Daoy (cell line): ENCODE measurements at places on chromosomes 7 and 10. TPM values are rescaled to one million over a fixed set of nuclear protein-coding genes. Genes with fewer than 3 reads are reported as not detected.

GRCh38 chr7:32250471-32251260 is 180.5 kb upstream of the PDE1C start:
- peak; percentile 20 for DNase-seq

GRCh38 chr7:66679633-66680244 is 51.1 kb downstream of the KCTD7 start:
- DNase-seq: no peak

DNA sequence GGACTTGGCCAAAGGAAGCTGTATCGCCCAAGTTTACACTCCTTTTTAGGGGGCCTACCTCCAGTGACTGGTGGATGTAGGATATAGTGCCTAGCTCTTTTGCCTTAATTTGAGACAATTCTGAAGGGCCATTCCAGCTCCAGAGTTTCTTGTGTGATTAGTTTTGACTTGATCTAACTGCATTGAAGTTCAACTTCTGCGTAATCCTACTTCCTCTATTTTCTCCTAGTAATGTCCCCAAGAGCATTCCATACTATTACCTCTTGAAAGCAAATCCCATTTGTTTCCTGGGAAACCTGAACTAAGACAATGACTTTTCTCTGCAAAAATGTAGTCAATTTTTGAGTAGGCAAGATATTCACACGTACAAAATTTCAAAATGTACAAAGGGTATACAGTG is 4.7 kb upstream of the H2AZ2 start:
- DNase-seq: no peak

DNA sequence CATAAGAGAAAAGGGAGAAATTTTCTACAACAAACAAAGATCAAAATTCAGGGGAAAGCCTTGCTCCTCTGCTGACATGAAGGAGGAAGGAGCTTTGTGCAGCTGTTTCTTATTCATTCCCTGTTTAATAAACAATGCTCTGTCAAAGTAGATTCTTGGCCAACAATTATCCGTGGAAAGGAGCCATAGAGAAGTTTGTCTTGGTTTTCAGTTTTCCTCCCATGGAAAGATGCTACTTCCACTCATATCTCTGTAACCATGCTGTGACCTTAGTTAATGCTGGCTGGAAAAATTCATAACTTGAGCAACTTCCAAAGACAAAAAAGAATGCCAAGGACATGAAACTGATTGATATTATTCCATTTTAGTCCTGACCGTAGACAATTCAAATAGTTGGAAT is 8.1 kb downstream of the DDC start:
- DNase-seq: no peak

- no peak for DNase-seq
Observed at GRCh38 chr7:7913504-7913903, 55.1 kb upstream of the GLCCI1 start.

- DNase-seq: no peak
Observed at GRCh38 chr7:27065709-27066108, 30.1 kb downstream of the HOXA1 start.

GRCh38 chr10:14952851-14953423 is 959 bp downstream of the DCLRE1C start:
- no peak for DNase-seq

GRCh38 chr10:60853107-60853506 is 74.8 kb downstream of the CDK1 start:
- no peak for DNase-seq

- DNase-seq: no peak
Observed at GRCh38 chr10:104642658-104643302, 1.7 kb downstream of the SORCS3 start.

Gene EPDR1
- 69.0 and 75.9 TPM in 2 replicates for total RNA-seq

Gene MBLAC1
- total RNA-seq: 6.3 and 8.1 TPM in 2 replicates

Gene GNGT1
- not detected in 2 replicates for total RNA-seq

Gene ANKRD30A
- not detected in 2 replicates for total RNA-seq
